ENCODE measurements at places on chromosomes 11 and 22.

DNA sequence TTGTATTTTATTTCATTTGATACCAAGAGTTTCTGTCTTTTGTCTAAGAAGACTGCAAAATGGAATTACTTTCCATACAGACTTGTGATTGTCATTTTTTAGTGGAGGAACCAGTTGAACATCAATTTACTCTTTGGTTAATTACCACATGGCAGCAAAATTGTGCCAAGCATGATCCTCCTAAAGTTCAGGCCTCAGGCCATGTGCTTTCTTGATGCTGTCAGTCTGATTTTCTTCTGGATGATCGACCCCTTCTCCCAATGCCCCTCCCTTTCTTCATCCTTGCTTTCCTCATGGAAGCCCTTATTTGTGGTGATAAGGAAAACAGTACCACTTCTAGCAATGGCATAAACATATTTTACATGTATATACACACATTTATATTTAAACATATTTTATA, 76.2 kb downstream of the SVIP start:
- no peak for DNase-seq

DNA sequence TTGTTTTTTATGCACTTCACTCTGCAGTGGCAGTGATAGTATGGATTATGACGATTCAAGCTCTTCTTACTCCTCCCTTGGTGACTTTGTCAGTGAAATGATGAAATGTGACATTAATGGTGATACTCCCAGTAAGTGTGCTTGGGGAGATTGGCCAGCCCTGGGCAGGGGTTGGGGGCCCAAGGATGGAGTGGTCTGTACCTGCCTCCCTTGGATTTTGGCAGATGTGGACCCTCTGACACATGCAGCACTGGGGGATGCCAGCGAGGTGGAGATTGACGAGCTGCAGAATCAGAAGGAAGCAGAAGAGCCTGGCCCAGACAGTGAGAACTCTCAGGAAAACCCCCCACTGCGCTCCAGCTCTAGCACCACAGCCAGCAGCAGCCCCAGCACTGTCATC, 14.2 kb downstream of the MADD start:
- DNase-seq: no peak

- no peak for DNase-seq
Measured at GRCh38 chr11:1052133-1053011, 15.9 kb upstream of the MUC6 start.

- DNase-seq: no peak
Measured at GRCh38 chr22:37210041-37210803, 2.1 kb downstream of the SSTR3 start.

- DNase-seq: no peak
Measured at GRCh38 chr11:112296044-112296443, 35.4 kb upstream of the PLET1 start.

DNA sequence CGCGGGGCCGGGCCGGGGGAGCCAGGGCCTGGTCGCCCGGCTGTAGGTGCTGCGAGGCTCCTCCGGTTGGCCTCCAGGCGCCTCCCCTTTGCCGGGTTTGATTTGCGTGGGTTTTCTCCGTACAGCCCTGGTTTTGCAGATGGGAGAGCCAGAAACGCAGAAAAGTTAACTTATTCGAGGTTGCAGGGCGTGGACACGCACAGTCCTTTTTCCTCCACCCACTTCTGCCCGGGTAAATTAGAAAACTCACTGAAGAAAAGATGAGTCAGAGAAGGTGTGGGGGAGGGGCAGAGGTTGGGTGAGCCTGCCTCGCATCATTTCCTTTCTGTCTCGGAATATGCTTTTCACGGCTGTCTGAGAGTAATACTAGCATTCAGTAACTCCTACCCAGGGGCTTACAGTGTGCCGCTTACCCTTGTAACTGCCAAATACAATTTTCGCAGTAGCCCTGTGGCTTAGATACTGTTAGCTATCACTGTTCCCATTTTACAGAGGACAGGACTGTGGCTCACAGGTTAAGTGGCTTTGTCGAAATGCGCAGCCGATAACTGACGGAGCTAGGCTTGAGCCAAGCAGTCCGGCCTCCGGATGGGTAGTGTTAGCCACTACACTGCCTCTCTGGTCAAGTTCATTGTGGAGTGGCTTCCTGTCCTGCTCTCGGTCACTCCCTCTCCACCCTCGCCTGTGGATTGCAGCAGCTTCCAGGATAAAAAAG, 812 bp downstream of the FADD start:
- peak; percentile 93 for DNase-seq

DNA sequence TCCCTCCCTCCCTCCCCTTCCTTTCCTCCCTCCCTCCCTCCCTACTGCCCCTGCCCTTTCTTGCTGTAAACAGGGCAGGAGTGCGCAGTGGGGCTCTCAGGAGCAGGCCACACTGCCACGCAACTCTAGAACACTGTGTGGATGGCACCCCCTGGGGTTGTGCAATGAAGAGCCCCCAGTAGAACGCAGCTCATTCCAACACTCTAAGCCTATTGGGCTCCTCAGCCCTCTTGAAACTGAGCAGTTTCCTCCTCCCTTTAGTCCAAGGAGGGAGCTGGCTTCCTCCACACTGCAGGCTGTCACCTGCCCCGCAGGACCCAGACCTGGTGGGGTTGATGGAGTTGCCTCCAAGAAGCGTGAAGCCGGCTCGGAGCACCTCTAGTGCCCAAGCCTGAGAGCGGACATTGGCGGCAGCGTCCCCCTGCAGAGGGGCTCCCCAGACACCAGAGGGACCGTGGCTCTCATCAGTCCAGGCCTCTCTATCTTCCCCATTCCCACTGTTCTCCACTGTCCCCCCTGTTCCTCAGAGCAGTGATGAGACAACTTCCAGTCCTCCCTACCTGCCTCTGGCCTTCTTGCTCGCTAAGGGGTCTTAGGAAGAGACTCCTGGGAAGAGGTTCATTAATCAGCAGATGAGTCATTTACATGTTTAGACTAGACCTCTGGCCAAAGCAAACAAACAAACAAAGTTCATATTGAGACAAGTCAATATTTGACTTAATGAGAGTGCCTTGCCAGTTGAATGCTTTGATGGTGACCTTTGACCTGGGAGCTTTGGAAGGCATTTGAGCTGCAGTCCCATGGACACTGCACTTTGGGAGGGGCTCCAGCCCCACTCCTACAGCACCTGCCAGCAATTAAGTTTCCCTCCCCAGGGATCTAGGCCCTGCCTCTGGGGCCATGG, 64.0 kb downstream of the RPUSD4 start:
- no peak for DNase-seq

DNA sequence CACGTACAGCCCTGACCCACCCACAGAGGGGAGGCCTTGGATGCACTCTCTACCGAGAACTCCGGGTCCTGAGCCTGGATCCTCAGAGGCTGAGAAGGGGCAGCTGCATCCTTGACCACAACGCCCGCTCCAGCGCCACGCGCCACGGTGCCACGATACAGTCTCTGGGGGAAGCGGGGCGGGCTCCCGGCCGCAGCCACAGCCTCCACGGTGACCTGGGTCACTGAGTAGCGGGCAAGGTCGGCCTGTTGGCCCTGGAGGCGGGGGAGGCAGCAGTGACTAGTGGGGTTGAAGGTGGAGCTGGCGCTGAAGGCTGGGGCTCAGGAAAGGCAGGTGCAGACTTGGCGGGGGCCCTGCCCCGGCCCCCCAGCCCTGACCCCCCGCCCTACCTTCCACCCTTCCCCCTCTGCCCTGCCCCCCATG, 3.9 kb upstream of the IRF7 start:
- no peak for DNase-seq

GRCh38 chr11:82610671-82611070, 123.0 kb downstream of the FAM181B start:
- no peak for DNase-seq

GRCh38 chr22:50694099-50694605, 21.5 kb downstream of the SHANK3 start:
- no peak for DNase-seq

GRCh38 chr11:70360211-70360610, 38.1 kb upstream of the CTTN start:
- no peak for DNase-seq

- DNase-seq: no peak
Measured at GRCh38 chr22:42714768-42715390, 5.8 kb downstream of the A4GALT start.

DNA sequence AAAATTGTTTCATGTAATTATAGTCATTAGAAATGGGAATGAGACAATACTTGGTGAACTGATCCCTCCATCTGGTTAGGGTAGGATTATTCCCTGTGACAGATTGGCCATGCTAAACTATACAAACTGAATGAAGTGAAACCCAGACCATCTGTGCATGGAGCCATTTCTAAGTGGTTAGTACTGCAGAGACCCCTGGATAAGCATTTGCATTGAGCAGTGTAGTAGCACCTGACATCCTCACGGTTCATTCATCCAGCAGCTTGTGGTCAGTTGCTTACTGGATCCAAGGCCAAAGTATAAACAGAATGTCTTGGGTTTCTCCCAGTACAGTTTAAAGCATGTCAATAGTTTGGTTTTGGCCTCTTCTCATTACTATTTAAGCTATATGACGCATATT, 93.8 kb upstream of the ARHGAP42 start:
- DNase-seq: no peak

GRCh38 chr22:28180804-28181731, 262.0 kb upstream of the PITPNB start:
- DNase-seq: no peak

- no peak for DNase-seq
Measured at GRCh38 chr11:111814557-111815320, 48.5 kb upstream of the PPP2R1B start.

DNA sequence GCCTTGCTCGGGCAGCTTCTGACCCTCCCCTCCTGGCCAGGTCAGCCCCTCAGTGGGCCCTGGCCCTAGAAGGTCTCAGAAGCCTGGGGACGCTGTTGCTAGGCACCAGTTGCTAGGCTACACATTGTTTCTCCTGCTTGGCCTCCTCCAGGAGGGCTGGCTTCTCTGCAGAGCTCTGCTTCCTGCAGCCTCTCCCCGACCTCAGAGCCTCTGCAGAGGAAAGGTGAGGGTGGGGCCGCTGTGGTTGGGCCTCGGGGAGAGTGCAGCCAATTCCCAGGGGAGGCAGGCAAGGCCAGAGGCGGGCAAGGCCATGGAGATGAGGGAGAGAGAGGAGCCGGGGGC, 27.6 kb upstream of the LRRC10B start:
- no peak for DNase-seq

DNA sequence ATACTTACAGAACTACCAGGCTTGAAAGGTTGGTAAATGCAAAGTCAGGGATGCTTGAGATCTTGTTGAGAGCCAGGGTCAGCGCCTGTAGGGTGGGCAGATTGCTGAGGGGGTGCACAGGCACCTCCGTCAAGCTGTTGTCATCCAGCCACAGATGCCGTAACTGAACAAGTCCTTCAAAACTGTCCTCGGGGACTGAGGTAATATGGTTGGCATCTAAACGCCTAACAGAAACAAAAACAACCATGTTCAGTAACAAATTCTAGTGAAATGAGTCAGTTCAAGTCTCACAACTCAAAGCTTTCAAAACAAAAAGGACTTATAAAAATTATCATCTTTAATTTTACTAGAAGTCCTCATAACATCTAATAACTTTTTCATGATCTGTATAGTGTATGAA, 22.2 kb upstream of the CCDC34 start:
- DNase-seq: no peak

- no peak for DNase-seq
Measured at GRCh38 chr11:92278791-92279433, 54.3 kb downstream of the FAT3 start.

DNA sequence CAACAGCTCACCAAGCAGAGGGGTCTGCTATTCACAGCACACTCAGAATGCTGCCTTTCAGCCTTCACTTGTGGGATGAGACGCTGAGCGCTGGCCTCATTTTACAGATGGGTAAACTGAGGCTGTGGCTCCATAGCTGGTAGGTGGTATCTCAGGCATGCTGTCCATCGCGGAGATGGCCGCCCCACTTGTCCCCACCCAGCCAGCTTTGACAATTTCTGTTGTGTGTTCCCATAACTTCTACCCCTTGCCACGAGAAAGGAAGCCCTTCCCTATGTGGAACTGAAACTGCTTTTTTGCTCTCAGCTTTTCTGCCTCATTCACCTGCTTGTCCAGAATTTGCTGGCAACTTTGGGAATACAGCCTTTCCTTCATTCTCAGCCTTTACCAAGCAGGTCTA, 36.1 kb upstream of the NNMT start:
- no peak for DNase-seq

GRCh38 chr11:72069787-72070251, 10.5 kb downstream of the NUMA1 start:
- DNase-seq: no peak

DNA sequence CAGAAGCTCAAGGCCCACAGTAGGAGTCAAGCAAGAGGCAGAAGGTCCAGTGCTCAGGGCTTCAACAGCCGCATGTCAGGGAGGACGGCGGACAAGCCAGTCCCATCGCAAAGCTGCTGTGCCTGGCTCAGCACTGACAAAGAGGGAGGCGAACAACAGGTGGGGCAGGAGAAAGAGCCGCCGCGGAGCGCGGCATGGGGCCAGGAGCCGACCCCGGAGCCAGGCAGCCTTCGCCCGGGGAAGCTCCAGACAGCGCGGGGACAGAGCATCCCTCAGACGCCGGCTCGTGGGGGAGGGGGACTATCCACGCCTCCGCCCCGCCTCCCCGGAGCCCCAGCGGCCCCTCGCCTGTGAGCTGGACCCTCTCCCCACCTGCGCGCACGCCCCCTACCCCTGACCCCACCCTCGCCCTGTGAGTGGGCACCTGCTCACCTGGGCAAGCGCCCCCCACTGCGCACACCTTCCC, 369 bp downstream of the DHCR7 start:
- DNase-seq: peak; percentile 36

DNA sequence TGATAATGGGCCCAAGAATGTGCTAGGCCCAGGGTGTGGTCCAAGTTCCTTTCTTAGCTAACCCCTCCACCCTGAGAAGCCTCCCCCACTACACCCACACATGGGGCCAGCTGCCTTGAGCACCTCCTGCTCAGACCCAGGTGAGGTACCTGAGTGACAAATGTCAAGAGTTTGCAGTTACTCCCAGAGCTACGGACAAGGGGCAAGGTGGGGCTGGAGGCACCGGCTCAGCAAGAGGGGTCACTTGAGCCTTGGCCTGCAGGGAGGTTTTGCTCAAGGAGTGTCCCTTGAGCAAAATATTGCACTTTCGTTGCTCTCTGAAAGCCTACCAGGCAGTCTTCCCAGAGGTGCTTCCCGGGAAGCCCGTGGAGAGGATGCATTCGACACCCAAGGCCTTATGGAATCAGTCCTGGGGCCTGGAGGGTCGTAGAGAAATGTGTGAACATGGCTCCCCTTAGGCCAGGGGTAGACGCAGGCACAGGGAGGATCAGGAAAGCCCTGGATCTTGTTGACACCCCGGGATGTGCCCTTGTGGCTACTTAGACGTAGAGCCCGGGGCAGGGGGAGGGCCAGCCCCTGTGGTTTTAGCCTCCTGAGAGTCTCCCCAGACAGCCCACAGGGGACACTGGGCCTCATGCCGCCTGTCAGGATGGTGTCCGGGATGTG, 114.2 kb downstream of the KCNQ1 start:
- DNase-seq: no peak

DNA sequence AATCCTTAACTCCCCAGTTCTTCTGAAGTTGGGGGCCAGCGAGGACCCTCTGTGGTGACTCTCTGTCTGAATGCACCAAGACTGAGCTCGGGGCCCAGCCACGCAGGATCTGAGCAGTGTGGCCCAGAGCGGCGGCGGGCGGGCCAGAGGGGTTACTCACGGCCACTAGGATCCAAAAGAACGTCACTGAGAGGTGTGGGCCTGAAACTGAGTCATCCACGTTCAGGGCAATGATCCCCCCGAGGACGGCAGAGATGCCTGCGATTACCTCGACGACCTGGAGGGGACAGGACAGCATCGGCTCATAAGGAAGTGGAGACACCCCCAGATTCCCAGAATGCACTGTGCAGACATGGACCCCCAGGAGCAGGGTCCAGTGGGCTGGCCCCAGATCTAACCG, 11.2 kb downstream of the MLC1 start:
- DNase-seq: no peak

GRCh38 chr11:35787013-35787504, 124.5 kb downstream of the TRIM44 start:
- DNase-seq: no peak
